ENCODE measurements at places on chromosomes 5 and 9.

GRCh38 chr9:118570066-118570465 lies 799.2 kb downstream of the BRINP1 start:
- no peak for DNase-seq

GRCh38 chr9:126721564-126721981 lies 83.3 kb upstream of the ZBTB43 start:
- DNase-seq = no peak

GRCh38 chr5:131671409-131671808 lies 36.4 kb upstream of the RAPGEF6 start:
- DNase-seq = no peak

- DNase-seq = no peak
Measured at GRCh38 chr5:16152601-16153568, 26.7 kb downstream of the MARCHF11 start.

DNA sequence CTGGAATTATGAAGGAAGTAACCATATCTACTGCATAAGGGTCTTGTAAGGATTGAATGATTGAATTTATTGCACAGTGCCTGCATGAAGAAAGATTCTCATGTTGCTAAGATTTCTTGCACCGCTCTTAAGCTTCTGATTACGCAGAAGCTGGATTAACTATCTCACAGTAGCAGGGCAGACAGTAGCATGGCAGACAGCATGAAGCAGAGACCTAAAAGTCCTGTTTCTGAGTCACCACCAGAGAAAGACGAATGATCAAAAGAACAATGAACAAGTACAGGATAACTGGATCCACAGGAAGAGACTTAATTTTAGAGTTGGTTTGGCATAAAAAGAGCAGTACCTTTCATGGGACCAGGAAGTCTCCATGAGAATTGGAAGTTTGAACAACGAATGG lies 142.4 kb downstream of the MAPKAP1 start:
- no peak for DNase-seq

DNA sequence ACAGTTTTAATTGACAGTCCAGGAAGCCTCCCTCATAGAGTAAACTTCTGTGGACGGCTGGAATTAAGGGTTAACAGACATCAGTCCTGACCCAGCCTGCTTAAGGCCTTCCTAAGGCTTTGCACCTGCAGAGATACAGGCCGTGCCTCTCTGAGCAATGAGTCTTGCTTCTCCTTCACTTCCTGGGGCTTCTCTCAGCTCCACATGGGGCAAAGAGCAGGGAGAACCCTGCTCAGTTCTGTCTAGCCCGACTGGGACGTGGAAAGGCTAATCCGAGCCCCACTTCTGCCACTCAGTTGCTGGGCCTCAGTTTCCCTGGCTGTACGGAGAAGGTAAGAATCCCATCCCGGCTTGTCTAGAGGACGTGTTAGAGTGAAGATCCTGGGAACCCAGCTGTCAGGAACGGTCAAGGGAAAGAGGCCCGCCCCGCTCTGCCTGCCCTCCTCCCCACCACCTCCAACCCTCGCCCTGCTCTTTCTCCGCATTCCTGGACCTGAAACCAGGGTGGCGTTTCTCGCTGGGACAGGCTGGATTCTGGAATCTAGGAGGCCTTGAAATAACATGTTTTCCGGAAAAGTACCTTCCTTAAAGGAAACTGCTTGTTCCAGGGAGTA lies 6.5 kb downstream of the SPAAR start:
- no peak for DNase-seq

All from stimulated activated CD8-positive, alpha-beta memory T cell treated with anti-CD3 and anti-CD28 coated beads, Interleukin-12 subunit alpha, Interleukin-12 subunit beta, amount 100 ng/mL, for 1 hour (primary cell).